ENCODE measurements at places on chromosomes 12 and 14.
A peak's percentile ranks its signal among the peaks of the same experiment; 100 is the strongest.

DNA sequence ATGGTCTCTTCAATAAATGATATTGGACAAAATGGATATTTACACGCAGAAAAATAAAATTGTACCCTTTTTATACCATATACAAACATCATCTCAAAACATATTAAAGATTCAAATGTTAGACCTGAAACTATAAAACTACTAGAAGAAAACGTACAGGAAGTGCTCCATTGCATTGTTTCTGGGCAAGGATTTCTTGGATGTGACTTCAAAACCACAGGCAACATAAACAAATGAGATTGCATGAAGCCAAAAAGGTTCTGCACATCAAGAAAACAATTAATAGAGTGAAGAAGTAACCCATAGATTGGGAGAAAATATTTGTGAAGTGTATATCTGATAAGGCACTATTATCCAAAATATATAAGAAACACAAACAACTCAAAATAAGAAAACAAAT lies 812.4 kb downstream of the NRXN3 start:
- no peak for DNase-seq

GRCh38 chr12:13199592-13199991 lies 3.1 kb downstream of the EMP1 start:
- no peak for DNase-seq

GRCh38 chr12:132550014-132550802 lies 60.2 kb downstream of the LRCOL1 start:
- no peak for DNase-seq

- DNase-seq = no peak
These were observed 26.5 kb upstream of the PLD4 start for GRCh38 chr14:104898195-104898558.

GRCh38 chr14:37598747-37599506 lies 3.5 kb downstream of the TTC6 start:
- no peak for DNase-seq

GRCh38 chr14:90778571-90779255 lies 37.5 kb downstream of the TTC7B start:
- DNase-seq = no peak

DNA sequence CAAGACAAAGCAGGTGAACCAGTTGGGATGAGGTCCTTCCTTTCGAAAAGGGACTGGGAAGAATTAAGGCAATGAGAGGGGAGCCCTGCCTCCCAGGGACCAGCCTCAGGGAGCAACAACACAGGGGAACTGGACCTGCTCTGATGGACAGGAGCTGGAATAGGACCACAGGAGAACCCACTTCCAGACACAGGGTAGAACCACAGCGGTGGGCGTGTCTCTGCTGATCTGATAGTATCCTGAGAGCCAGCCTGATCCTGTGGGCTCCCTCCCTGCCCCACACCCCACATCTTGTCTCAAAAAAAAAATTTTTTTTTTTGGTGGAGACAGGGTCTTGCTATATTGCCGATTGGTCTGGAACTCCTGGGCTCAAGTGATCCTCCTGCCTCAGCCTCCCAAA lies 13.6 kb upstream of the PLEK2 start:
- DNase-seq = no peak

DNA sequence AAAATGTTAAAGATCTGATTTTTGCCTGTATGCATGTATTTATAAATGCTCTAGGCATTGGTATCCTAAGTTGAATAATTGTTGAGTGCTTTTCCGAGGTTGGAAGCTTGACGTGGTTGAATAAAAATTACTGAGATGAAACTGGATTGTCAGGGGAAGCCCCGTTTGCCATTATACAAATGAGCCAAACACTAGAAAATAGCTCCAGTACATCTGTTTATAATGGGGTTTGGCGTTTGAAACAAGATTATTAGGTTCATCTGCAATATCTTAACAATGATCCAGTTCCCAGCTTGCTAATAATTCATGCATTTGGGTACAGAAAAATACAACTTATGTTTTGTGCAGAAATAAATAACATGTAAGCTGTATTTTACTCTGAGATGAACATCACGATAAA lies 789.6 kb downstream of the GALC start:
- DNase-seq = no peak

DNA sequence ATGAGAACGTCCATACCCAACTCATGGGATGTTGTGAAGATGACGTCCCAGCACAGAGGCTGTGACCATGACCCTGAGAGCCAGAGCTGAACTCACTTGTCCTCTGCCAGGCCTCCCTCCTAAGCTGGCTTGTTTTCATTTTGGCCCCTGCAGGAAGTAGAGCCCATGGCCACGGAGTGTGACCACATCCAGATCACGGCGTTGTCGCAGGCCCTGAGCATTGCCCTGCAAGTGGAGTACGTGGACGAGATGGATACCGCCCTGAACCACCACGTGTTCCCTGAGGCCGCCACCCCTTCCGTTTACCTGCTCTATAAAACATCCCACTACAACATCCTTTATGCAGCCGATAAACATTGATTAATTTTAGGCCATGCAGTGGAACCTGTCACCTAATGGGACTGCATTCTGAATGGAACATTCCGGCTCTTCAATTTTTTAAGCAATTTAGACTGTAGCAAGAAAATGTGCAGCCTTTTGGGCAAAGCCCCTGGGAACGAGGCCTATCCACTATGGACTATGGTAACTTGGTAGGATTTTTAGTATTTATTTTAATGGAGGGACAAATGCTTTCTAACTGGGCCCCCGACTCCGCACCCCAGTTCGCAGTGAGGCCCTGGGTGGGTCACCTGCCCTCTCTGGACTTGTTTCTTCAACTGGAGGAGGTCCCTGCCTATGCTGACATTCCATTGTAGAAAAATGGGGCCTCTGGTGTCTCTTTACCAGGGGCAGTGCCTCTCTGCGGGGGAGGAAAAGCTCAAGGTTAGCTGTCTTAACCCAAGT lies 19.6 kb downstream of the OTUB2 start:
- no peak for DNase-seq

GRCh38 chr12:24233519-24234246 lies 284.2 kb upstream of the SOX5 start:
- no peak for DNase-seq

DNA sequence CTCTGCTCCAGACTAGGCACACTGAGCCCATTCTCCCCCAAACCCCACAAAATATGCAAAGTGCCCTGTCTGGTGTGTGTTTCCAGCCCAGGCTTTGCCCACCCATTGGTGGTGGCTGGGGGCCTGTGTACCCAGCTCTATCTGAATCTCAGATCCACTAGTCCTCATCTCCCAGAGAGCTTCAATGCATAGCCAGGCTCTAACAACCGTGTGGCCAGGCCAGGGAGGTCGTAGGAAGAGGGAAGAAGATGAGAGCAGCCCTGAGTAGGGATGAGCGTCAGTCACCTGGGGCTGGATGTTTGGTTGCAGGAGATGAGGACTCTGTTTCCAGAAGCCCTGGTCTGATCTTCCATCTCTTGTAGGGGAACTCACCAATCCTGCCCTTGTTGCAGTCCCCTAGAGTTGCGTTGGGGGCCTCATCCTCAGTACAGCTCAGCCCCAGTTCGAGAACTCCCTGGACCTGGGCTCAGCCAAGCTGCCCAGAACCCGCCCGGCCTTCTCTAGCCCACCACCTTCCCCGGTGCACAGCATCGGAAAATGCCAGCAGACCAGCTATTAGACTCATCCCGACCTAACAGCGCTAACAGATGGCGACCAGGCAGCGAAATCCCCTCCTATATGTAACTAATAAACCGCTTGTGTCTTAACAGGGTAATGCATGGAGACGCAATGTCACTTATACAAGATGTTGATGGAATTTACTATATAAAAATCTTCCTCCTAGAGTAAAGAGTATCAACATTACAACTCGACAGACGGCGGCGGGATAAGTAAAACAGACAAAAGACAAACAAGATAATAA lies 3.2 kb upstream of the LHX5 start:
- no peak for DNase-seq

DNA sequence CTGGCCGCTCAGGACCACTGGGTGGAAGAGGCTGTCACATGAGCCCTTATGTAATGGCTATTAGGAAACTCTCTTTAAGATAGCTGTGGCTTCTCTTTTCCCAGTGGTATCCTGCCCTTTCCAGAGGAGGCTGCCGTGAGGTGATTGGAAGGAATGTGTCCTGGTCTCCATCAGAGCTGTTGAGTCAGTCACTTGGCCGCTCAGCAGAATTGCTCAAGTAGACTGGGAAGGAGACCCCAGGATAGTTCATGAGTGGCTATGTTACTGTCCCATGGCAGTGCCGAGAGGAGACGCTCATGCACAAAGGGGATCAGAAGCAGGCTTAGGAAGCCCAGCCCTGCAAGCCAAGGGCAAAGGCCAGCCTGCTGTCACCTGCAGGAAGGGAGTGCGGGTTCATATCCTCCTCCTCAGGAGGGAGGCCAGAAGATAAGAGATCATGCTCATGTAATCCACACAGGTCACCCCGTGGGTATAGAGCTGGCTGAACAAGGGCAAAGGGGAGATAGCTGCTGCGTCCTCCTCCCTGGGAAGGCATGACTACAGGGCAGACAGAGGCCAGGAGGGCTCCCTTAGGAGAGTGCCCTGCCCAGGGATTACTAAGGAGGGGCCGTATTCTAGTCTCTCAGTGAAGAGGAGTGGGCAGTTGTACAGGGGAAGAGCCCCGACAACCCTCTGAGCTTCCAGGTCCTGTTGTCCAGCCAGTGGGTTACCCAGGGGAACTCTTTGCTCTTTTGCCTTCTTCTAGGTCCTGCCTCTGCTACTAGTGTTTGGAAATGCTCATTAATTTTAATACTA lies 137.0 kb upstream of the MAX start:
- peak; percentile 57 for DNase-seq

DNA sequence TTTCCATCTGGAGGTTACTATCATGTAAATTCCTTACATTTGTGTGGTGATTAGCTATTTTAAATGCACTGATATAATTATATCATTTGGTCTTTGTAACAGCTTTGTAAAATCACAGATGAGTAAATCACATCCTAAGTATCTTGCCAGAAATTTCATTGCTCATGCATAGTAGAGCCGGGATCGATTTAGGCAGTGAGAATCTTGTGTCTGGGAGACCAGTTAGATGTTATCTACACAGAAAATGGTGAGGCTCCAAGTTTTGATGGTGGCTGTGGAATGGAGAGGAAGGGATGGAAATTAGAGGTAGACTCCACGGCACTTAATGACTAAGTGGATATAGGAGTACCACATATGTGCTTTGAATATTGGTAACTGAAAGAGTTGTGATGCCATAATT lies 156.3 kb downstream of the MSRB3 start:
- DNase-seq = no peak

DNA sequence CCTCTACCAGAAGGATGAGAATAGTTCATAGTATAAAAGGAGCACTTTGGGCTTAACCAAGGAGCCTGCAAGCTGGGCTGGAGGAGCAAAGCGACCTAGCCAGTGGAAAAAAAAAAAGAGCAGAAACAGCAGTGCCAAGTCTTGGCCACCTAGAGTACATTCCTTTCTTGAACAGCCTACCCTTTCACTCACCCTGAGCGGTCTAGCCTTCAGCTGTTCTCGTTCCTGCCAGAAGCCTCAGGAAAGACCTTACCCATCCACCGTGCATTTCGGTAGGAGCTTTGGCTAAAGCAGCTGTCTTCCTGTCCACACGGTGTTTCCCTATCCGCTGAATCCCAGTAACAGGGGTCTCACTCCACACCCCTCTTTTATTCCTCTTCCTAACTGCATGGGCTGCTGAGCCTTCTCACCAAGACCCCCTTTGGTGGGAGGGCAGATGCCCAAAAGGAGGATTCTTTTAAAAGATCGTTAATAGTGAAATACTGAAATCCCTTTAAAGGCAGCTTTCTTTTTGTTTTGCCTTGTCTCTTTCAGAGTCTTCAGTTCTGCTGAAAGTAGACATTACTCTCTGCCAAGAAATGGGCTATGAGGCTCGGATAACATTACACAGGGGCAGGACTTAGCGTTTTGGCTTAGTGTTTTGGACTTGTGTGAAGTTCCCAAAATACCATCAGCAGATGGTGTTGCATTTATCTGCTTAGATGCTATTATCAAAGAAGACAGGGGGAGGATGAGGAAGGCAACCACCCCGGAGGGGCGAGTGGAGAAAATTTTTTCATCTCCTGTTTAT lies 88.5 kb upstream of the METAP2 start:
- no peak for DNase-seq
